Stimulated activated CD8-positive, alpha-beta memory T cell treated with anti-CD3 and anti-CD28 coated beads, Interleukin-2, amount 100 ng/mL, for 1 hour (primary cell): ENCODE measurements at places on chromosomes 2 and 18.
A peak's percentile ranks its signal among the peaks of the same experiment; 100 is the strongest.

- no peak for DNase-seq
Observed at GRCh38 chr2:170643346-170643745, 71.8 kb upstream of the SP5 start.

GRCh38 chr2:206368933-206369569 lies 74.3 kb upstream of the ADAM23 start:
- DNase-seq: no peak

DNA sequence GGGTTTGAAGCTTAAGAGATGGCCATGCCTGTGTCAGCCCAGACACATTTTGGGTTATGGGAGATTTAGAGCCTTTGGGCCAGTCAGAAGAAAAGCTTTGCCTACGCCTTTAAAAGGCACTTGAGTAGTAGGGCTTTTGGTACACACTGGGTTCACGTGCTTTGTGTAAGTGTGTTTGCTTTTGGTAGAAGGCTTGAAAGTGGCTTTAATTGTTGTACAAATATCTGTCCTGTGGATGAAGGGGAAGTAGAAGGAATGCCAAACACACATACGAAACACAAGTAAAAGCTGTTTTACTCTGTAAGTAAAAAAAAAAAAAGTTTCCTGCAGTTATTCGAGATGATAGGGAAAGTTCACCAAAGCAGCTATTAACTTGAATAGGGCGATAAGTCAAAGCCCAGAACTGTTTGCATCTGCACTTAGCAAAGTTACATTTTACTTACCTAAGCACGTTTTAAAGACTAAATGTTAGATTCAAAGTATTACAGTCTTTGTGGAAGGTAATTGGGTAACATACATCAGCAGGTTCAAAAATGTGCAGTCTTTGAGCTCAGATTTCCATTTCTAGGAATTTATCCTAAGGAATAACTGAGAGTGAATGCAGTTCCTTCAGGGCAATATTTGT lies 75.4 kb downstream of the STK25 start:
- DNase-seq: no peak

GRCh38 chr18:3389977-3390376 lies 60.0 kb upstream of the TGIF1 start:
- no peak for DNase-seq

DNA sequence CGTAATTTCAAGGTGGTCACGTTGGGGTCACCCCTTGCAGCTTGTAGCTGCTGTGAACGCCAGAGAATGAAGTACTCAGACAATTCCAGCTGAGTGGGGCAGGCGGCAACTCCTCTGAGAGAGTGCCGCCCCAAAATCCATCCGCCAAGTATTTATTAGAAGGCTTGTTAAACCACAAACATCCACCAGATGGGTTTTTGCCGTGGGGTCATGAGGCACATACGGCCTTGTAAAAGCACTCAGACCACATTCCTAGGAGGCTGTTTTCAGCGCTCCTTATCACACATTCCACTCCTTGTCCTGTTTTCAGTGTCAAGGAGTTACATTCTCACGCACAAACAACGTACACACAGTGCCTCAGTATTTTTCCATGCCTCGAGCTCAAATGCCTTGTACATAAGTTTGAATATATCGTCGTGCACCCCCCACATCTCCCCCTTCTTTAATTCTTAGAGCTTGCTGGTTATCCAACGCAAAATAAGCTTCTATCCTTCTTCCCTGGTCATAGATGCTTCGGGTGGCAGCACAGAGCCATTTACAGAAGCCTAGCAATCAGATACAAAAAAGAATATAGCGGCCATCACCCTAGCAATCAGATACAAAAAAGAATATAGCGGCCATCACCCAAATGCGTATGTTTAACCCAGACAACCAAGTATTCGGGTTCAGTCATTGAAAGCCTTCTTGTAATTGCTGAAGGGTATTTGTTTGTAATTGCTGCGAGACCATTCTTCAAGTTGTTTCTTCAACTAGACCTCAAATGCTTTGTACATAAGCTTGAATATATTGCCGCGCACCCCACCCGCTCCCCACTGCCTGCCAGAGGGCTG lies 7.3 kb downstream of the ALPP start:
- DNase-seq: no peak

DNA sequence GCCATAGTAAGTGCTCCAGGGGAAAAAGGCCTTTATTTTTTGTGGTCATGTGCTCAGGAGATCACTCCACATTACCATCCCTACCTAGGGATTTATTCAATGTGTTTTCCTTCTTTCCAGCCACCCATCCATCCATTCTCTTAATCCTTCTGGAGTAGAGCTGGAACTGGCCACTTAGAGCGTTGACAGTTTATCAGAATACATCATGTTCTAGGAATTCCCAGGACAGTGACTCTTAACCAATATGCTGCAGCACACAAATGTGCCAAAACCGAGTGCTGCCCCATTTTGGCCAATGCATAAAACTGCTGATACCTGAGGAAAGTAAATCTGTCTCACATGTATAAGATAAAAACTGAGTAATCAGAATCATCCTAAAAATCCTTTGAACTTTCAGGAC lies 63.7 kb downstream of the FARSB start:
- DNase-seq: no peak

DNA sequence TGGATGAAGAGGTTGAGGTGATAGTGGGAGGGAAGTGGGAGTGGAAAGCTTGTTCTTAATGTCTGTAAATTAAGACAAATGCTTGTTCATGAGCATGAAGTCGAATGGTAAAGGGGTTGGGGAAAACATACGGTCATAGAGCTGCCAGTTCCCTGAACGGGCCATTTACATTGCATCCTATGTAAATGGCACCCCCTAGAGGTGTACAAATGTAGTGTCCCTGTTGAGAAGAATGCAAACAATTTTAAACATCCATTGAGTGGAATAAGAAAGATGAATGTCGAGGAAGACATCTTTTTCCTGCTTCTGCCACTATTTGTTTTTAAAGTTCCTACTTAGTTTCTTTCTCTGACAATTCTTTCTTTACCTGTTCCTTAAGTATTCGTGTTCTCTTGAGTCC lies 155.7 kb downstream of the RDH14 start:
- no peak for DNase-seq

GRCh38 chr2:131488306-131489205 lies 3.6 kb downstream of the MZT2A start:
- no peak for DNase-seq

- DNase-seq: no peak
Observed at GRCh38 chr2:147829106-147829505, 15.7 kb upstream of the ACVR2A start.

DNA sequence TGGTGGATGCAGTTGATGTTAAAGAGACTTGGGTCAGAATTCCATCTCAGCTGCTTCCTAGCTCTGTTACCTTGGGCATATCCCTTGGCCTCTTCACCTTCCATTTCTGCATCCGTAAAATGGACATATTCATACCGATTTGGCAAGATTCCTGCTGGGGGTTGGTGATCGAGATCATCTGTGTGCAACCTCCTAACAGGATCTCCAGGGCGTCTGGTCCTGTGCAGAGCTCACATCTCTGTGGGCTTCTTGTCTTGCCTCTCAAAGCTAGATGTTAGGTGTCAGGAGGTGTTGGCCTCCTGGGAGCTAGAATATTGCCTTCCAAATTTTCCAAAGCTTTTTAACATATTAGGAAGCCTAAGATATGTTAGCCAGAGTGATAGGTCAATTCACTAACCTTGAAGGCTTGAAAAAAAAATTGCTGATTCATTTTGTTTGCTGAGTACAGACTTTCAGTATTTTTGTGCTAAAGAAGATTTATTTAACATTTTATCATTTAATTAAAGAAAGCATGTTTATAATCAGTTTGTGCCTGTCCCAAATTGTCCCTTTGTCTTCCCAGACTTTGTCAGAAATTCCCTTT lies 69.7 kb upstream of the ZNF516 start:
- DNase-seq: no peak

DNA sequence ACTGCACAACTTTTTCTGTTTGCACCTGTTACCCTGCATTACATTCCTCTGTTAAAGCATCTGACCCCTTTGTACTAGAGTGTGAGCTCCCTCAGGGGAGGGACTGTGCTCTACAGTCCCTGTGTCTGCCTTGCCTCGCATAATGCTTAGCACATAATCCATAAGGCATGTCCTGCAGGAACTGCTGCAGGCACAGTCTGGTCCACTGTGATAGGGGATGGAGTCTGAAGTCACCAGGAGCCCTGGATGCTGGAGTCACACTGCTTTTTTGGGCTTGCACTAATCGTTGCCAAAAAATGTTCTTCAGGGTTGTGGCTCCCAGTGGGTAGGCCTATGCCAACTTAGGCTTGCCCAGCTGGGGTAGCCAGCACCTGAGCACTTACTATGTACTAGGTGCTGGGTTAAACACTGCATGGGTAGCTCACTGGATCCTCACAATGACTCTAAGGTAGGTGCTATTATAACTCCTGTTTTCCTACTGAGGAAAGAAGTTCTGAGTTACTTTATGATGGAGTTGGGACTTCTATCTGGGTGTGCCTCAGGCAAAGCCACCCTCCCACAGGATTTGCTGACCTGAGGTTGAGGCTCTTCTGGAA lies 33.3 kb downstream of the COPS7B start:
- DNase-seq: no peak

DNA sequence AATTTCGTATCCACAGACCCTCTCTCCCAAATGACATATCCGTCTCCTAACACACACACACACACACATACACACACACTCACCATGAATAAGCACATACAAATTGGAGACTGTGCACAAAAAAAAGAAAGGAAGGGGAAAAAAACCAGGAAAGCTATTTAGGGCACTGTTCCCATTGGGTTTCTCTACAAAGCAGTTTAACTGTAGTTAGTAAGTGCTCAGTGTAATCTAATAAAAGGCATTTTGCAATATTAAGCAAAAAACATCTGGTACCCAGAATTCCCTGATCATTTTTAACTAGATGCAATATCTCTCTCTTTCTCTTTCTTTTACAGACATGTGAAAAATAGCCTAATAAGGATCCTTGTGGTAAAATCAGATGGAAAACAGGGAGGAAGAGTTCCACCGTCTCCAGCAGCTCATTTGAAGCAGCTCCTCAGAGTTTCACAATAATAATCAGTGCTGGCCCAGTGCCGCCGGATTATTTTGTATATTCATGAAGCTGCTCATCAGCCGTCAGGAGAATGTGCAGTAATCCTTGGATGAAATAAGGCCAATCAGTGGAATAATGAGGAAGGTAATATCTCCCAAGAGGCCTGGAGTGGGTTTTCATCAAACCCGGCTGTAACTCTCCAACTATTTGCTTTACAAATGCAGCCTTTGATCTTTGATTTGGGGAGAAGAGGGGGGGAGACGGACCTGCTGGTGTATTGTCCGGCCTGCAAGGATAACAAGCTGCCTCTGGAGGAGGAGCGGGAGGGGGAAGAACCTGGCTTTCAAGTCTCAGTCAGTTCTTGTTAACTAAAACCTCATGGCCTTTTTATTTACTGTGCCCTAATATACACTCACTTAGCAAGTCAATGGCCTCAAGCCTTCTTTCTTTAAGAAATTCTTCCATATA lies 227.6 kb upstream of the SMIM21 start:
- DNase-seq: no peak

GRCh38 chr2:182447863-182448262 lies 21.0 kb upstream of the PDE1A start:
- DNase-seq: no peak

- no peak for DNase-seq
Observed at GRCh38 chr2:236997069-236997715, 88.5 kb upstream of the COPS8 start.

DNA sequence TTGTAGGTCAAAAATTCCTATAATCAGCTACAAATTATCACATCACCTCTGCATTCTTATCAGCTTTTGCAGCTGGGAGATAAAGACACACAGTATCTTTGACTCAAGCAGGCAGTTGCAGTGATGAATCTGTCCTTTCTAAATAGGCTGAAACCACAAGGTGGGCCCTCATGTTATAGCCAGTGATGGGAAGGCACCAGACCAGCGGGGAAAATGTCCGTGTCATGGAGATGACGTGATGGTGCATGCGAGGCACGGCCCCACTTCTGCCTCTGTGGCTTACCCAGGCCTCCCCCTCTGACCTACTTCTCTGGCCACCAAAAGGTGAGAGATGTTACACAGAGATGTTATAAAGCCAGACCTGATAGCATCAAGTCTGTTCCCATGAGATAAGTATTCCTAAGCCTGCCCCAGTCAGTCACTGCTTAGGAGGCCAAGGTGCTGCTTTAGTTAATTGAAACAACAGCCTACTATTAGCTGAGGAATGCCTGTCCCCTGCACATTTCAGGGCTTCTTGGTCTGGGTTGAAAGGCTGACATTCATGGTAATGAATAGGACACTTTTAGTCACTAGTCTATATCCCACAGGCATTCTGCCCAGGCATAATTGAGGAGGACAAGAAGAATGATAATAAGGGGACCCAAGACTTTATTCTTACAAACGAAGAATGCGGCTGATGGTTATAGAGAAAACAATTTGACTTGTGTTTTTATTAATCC lies 327.9 kb downstream of the LPIN1 start:
- no peak for DNase-seq

DNA sequence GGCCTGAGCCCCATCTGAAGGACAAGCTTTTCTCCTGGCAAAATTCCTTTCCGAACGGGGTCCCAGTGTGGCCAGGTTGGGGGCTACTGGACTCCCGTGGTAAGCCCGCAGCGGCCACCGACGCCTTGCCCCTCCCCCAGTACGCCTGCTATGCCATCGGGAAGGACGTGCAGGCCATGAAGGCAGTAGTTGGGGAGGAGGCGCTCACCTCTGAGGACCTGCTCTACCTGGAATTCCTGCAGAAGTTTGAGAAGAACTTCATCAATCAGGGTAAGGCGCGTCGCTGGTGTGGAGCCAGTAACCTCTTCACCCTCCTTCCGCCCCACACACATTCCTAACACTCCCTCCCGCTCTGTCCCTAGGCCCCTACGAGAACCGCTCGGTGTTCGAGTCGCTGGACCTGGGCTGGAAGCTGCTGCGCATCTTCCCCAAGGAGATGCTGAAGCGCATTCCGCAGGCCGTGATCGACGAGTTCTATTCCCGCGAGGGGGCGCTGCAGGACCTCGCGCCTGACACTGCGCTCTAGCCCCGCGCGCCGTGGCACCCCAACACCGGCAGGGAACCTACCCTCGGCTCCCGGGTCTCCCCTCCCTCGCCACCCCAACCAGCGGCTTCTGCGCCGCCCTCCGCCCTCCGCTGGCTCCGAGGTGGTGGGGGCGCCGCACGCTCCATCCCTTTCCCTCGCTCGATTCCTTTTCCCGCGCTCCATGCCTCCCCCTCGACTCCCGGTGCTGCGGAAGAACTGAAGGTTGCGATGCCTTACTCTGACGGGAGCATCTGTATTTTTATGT lies 13.6 kb upstream of the ANKRD53 start:
- DNase-seq: peak; percentile 75

DNA sequence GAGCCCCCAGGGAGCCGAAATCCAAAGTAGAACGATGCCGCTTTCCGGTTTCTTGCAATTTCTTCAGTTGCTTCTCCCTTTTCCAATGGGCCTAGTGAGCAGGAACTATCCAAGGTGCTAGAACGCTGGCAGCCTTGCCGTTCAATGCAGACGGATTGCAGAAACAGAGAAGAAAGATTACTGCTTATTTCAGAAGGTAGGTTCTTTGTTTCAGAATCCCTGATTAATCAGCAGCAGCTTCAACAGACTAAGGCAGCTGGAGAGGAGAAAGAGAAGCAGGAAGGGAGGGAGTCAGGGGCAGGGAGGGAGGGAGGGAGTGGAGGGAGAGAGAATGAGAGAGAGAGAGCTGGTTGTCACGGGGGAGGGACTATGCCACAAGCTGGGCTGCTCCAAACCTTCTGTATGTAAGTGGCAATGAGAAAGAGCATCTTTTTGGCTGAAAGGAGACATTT lies 576 bp downstream of the NYAP2 start:
- DNase-seq: no peak
